ENCODE measurements at places on chromosomes 7 and 10.

- DNase-seq, result no peak
These were observed 68.8 kb downstream of the SLC39A12 start for GRCh38 chr10:18020523-18020922.

- no peak for DNase-seq
These were observed 87.4 kb downstream of the FAM107B start for GRCh38 chr10:14687340-14687739.

- no peak for DNase-seq
These were observed 269.8 kb upstream of the AUTS2 start for GRCh38 chr7:69328516-69328915.

DNA sequence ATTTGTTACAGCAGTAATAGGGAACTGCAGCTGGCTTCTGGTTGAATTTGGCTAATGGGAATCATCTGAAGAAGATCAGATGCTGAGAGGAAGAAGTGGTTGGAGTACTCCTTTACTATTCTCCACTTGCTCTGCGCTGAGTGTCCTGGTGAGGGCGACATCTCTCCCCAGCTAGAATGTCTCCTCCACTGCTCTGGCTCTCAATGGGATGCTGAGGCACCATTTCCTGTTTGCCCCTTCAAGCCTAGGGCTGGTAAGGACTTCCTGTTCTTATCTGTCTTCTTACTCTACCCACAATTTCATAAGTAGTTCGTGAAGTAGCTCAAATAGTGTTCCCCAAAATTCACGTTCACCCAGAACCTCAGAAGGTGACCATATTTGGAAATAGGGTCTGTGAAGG lies 43.2 kb upstream of the TES start:
- DNase-seq, result no peak

DNA sequence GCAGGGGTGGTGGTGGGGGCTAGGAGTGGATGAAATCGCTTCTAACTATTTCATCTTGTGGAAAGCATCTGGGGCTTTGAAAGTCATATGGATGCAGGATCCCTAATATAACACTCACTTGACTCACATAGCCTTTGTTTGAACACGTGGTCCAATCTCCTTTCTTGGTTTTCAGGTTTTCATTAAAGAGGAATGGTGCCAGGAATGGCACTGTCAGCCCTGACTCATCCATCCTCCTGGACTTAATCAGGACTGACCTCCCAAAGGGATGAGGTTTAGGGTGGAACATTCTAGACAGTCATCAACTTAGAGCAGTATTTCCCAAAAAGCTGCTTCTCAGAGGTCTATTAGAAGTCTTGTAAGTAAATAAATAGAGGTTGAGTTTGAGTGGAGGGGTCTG lies 162.0 kb upstream of the PLXNA4 start:
- DNase-seq, result no peak

DNA sequence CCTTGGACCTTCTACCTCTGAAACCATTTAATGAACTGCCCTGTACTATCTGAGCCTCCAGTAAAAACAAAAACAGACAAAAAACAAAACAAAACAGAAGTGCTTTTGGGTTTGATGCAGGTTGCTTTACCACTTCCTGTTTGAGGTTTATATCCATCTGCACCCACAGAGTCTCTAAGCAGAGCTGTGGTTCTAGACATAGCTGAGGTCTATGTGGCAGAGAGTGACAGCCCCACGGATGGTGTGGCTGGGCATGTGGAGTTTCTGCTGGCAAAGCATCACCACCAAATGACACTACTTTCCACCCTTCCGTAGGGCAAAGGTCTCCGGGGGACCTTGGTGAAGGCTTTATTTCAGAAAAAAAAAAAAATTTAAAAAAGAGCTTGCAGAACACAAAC lies 754.2 kb downstream of the GRID1 start:
- DNase-seq, result no peak
